ENCODE measurements at places on chromosomes 5 and 9.

GRCh38 chr9:92682269-92682668, 12.3 kb upstream of the IPPK start:
- DNase-seq: no peak

DNA sequence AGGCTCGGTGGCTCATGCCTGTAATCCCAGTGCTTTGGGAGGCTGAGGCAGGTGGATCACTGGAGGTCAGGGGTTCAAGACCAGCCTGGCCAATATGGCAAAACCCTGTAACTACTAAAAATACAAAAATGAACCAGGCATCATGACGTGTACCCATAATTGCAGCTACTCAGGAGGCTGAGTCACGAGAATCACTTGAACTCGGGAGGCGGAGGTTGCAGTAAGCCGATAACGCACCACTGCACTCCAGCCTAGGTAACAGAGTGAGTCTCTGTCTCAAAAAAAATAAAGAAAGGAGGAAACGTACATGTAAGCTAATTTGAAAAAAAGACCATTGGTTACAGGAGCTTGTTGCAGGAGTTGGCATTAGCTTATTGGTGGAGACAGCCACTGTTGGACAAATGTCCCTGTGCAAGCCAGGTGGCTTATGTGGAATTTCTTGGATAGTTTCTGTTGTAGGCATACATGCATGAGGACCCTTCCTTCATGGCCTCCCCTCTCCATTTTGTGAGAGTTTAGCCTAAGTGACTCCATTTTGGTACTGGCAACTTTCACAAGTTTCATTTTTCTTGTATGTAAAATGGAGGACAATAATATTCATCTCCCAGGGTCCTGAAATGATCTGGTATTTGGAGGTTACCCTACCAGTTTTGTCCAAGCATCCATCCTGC, 16.8 kb upstream of the RAB14 start:
- no peak for DNase-seq

GRCh38 chr9:631596-631995, 209.9 kb upstream of the DMRT1 start:
- DNase-seq: peak; percentile 76

DNA sequence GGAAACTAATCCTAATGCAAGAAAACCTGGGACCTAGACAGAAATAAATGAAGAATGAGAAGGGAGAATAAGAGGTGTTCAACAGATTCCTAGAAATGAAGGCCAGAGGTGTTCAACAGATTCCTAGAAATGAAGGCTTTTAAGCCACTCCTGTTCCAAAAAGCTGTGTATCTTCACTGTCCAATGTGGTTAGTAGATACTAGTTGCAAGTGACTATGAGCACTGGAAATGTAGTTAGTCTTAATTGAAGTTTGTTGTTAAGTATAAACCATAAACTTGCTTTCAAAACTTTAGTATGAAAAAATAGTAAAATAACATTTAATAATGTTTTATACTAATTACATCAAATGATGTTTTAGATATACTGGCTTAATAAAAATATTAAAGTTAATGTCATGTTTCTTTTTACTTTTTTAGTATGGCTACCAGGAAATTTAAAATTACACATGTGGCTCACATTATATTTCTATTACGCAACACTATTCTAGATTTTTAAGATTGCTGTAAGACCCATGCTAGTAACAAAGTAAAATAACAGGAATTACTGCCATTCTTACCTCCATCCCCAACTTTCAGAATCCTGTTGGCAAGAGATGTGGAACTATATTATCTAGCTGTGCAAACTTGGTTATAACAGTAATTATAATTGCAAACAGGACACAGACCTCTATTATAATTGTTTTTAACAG, 57.5 kb downstream of the RICTOR start:
- DNase-seq: peak; percentile 81

DNA sequence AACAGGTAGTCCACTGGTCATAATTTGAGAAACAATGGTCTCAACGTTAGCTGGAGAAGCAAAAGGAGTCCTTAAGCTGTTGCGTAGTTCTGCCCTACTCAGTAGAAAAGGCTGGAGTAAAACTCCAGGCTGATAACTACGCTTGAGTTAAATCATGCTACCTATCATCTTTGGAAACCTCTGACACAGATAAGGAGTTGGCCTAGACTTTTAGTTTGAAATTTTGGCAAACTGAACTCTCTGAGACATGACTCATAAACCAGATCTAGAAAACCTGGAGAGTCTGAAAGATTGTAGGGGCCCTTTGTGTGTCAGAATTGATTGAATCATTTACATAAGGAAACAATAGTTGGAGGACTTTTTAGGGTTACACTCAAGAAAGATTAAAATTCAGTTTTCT, 26.3 kb downstream of the NMUR2 start:
- no peak for DNase-seq

DNA sequence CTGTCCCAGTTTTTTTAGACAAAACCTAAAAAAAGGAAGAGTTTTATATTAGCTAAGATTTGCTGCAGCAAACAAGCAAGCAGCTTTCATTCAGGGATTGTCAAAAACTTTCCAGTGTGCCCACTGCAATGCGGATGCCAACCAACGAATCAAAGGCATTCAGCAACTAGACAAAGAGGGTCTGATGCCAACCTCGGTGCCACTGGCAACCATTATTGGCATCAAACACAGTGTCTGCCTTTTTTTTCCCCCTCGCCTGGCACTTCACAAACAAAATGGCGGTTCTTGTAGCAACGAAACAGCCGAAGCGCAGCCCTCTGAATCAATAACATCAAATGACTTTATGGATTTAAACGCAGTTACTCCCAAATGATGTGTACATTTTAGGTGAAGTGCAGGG, 10.4 kb downstream of the NFIB start:
- no peak for DNase-seq

DNA sequence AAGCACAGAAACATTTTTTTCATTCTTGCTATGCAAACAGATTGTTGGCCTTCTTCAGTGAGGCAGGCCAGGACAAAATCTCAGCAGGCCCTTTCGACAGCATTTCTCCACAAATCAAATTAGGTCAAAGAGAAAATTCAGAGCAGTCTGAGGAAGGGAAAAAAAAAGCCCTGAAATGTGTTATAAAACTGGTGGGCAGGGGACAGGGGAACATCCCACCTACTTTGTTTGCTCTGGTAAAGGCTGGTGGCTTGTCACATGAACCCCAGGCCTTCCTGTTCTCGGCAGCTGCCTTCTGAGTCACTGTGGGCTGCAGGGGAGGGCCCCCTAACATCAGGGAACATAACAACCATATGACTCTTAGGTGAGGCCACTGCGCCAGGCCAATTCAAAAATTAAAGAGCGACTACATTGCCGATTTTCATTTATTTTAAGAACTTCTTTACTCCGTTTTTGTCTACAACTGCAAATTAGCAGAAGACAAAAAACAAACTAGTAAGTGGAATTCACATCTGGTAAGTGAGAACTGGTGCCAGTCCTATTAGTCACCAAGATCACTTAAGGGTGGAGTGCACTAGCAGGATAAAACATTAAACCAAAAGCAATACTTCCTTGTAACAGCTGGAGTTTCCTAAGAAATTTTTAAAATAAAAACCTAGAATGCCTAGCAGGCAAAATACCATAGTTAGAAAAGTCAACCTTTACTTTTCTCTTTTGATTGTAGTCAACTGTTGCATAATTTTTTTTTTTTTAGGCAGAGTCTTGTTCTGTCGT, 46.2 kb upstream of the DENND4C start:
- peak; percentile 75 for DNase-seq

DNA sequence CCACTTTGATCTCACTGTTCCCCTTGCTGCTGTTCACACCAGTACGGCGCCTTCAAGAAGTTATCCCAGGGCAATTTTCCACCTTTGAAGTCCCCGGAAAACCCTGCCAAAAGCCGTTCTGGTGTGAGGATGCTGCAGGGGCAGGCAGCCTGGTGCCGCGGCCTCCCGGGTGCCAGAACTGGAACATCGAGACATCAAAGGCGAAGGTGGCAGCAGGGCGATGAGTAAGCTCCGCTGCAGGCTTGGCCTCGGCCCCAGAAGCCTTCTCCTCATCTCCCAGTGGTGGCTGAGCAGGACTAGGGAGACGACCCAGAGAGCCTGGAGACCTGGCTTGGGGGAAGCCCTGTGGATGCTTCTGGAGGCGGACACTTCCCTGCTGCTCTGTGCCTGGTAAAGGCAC, 115.3 kb upstream of the MSX2 start:
- no peak for DNase-seq

DNA sequence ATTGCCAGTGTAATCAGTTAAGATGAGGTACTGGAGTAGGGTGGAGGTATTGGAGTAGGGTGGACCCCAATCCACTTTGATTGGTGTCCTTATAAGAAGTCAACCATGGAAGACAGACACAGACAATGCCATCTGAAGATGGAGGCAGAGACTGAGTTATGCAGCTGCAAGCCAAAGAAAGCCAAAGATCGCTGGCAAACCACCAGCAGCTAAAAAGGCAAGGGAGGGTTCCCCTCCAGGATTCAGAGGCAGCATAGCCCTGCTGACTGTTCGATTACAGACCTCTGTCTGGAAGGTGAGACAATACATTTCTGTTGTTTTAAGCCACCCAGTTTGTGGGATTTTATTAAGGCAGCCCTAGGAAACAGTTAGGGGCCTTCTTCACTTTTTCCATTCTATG, 30.5 kb upstream of the CKMT2 start:
- no peak for DNase-seq

GRCh38 chr9:117936185-117937130, 232.3 kb downstream of the TLR4 start:
- no peak for DNase-seq

- peak; percentile 34 for DNase-seq
Observed at GRCh38 chr5:32726086-32726557, 15.0 kb downstream of the NPR3 start.

DNA sequence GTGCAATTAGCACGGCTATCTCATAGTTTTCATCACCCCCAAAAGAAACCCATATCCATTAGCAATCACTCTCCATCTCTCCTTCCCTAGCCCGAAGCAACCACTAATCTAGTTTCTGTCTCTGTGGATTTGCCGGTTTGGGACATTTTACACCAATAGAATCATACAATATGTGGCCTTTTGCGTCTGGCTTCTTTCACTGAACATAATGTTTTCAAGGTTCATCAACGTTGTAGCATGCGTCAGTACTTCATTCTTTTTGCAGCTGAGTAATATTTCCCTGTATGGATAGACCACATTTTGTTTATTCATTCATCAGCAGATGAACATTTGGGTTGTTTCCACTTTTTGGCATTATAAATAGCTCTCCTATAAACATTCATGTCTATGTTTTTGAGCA, 75.4 kb upstream of the TBC1D2 start:
- DNase-seq: no peak

DNA sequence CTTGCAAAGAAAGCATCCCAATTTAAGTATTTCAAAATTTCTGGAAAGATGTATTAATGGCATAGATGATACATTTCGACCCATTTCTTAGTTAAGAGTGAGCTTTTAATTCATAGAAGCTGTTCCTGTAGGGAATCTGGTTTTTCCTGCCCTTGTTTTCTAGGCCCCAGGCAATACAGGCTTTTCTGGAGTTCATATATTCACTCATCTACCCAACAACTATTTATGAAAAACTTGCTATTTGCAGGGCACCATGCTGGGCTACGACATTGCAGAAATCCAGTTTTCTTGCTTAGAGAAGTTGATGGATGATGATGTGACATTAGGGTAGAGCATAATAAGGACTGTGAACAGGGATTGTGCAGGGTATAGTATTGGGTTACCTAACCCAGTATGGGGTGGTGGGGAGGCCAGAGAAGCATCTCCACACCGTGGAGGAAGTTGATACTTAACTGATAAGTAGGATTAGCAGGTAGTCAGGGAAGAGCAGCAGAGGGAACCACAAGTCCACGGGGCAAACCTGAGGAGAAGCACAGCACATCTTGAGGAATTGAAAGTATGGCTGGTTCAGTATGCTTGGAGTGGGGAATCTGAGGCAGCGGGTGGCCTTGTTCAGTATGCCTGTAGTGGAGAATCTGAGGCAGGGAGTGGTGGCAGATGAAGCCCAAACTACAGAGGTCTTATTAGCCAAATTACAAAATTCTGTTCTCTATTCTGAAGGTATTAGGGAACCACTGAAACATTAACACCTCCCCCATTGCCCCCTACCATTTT, 247.5 kb downstream of the ARRDC3 start:
- DNase-seq: no peak

GRCh38 chr5:173832386-173832785, 55.8 kb upstream of the CPEB4 start:
- DNase-seq: no peak

- DNase-seq: no peak
Observed at GRCh38 chr9:124212381-124213050, 45.2 kb upstream of the NEK6 start.

- DNase-seq: no peak
Observed at GRCh38 chr5:53167836-53168235, 58.3 kb upstream of the MOCS2 start.

DNA sequence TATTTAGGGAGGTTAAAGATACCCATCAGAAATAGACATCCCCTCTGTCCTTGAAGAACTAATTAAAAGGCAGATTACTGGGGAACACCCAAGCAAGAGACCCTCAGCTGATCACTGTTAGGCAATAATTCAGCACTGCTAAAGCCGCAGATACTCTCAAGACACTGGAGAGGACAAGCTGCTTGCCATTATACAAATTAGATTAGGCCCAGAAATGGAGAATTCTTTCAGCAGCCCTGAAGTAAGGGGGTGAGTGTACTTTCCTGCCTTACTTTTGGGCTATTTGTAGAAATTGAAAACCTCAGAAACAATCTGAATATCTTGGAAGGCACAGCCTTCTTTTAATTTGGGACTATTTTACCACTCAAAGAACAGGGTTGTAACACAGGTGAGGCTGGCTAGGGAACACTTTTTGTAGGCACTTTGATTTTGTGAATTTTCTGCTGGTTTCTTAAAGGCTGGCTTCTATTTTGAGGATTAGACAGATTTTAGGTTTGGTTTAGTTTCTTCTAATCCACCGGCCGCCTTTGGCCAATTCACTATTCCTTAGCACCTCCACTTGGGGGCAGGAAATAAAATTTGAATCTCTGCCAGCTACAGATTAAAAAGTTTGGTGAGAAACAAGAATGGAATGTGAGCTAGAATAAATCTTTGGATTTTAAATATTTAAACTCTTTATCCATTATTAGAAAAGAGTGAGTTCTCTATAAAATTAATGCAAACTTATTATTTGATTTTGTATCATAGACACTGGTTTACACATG, 106.0 kb downstream of the SMARCA2 start:
- no peak for DNase-seq

GRCh38 chr5:107567901-107568671, 102.7 kb downstream of the EFNA5 start:
- DNase-seq: no peak

DNA sequence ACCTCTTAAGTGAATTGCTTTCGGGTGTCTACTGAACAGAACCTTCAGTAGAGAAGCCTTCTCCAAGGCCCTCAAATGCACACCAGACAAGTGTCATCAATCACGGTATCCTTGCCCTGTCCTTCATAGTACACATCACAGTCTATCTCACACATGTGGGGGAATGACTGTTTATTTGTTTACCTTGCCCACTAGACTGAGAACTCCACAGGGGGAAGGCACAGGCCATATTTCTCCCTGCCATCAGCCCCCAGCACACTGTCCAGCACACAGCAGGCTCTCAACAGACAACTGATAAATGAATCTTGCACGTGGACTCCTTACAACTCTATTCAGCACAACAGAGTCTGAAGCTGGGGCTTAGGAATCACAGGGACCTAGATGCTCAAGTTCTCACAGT, 128.5 kb downstream of the MED27 start:
- DNase-seq: no peak
